ENCODE measurements at places on chromosomes 12 and 14.

DNA sequence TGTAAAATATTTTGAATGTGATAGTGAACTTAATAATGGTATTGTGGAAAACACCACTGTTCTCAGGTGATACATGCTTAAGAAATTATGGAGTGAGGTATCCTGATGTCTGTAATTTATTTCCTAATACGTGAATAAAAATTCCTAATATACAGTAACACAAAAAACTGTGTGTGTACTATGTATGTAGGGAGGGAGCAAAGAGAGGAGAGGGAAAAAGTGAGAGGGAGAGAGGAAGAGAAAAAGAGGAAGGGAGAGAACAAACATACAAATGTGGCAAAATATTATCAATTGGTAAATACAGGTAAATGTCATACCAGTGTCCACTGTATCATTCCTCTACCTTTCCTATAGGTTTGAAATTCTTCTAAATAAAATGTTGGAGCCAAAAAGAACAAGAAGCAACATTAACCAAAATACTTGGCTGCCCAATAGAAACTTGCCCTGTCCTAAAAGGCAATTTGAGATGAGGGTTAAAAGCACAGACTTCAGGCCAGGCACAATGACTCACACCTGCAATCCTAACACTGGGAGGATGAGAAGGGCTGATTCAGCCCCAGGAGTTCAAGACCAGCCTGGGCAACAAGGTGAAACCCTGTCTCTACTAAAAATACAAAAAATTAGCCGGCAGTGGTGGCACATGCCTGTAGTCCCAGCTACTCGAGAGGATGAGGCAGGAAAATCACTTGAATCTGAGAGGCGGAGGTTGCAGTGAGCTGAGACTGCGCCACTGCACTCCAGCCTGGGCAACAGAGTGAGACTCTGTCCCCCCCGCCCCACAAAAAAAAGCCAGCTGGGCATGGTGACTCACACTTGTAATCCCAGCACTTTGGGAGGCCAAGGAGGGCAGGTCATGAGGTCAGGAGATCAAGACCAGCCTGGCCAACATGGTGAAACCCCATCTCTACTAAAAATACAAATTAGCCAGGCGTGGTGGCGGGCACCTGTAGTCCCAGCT is 14.5 kb downstream of the R3HDM2 start:
- no peak for DNase-seq

DNA sequence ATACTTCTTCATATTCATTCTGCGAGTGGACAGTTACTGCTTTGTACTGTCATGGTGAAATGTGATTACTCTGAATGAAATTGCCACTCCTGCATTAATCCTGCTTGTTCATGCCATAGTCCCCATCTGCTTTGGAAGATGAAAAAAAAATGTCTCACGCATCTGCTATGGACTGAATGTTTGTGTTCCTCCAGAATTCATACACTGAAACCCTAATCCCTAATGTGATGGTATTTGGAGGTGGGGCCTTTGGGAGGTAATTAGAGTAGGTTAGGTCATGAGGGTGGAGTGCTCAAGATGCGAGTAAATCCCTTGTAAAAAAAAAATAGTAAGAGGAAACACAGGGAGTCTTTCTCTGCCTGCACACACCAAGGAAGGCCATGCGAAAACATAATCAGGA is 427.2 kb downstream of the TMTC2 start:
- DNase-seq: no peak

DNA sequence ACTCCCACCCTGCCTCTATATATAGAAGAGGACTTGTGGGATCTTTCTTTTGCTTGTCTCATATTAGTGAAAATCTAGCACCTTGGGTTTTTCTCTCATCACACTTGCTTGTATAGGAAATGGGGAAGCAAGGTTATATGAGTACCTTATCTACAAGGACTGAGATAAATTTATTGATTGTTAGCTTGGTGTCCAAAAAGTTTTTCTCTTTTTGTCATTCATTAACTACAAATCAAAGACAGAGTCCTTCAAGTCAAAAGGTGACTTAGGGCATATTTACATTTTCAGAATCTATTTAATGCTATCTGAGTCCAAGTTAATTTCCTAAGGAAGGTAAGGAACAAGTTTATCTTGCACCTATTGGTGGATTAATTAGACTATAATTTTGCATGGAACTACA is 92.7 kb downstream of the SNAPC1 start:
- no peak for DNase-seq

DNA sequence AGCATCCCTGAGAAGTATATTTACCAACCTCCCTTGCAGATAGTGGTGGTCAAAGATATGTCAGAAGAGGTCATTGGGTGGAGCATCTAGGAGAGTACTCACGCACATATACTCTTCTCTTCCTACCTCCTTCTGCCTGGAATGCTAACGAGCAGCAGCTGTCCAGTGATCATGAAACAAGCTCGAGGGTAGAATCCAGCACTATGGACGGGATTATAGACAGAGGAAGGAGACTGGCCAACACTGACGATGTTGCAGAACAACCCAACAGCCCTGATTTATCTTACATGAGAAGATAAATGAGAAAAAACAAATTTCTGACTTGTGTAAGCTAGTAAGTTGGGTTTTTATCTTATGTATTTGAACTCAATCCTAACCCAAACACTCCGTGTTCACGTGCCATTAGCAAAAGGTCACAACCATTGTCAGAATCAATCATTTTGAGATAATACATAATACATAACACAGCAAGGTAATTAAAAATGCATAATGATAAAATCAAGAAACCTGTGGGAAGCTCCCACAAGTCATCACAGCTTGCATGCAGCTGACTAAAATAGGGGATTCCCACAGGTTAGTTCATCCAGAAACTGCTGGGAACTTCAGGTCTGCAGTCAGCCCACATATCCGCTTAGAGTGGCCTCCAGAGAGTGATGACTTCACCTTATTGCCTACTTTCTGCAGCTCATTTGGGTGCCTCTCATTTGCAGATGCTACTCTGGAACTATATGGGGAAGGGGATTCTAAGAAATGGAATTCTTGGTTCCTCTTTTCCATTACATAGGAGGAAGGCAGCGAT is 36.3 kb upstream of the STK38L start:
- DNase-seq: no peak

DNA sequence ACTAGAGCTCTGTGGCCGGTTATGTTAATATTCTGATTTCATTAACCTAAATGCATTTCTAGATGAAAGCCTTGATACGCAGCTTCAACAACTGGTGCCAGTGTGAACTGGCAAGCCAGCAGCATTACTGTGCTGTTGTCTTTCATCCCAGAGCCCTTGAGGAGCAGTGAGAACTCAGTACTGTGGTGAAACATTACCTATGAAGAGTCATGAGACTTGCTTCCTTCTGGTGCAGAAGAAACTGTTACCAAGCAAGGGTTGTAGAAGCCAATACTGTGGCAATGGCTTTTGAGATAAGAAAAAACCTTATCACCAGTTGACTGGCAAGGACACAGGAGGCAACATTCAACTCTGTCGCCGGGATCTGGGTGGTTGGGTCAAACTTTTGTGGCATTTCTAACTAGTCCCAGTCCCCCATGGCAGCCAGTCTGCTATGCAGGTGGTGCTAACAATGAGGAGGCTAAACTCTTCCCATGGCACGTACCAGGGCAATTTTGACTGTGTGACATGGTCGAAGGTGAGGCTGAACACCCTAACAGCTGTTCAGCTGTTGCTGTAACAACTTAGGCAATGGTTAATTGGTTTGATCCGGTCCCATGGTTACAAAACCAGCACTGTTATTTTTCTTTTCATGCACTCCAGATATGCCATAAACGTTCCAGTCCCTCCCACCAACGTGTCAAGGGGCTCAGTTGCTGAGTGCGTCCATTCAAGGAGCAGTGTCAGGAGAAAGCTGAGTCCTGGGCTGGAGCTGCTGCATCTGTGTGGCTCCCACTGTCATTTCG is 12.6 kb upstream of the LGALS3 start:
- DNase-seq: no peak

DNA sequence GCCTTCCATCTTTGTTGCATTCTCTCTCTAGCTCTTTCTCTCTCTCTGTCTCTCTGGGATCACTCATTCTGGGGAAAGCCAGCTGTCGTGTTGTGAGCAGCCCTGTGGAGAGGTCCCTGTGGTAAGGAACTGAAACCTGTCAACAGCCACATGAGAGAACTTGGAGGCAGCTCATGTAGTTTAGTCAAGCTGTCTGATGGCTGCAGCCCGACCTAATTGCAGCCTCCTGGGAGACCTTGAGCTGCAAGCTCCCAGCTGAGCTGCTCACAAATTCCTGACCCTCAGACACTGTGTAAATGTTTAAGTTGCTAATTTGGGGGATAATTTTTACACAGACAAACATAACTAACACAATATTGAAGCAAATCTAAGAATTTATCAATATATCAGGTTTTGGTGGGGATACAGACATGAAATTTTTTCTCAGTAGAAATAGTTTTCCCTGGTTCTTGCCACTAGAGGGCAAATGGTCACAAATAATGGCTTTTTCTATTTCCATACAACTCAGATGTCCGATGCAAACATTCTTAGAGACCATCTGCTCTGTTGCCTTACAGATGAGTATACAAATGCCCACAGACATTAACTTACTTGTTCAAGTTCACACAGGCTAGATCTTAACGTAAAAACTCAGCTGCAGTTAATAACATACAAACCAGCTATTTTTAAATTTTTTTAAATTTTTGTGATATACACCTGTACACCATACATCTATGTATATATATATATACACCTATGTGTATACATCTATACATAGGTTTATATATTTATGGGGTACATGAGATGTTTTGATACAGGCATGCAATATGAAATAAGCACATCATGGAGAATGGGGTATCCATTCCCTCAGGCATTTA is 15.5 kb upstream of the KRR1 start:
- DNase-seq: no peak

- DNase-seq: no peak
Measured at GRCh38 chr12:21647179-21647578, 10.5 kb downstream of the LDHB start.

DNA sequence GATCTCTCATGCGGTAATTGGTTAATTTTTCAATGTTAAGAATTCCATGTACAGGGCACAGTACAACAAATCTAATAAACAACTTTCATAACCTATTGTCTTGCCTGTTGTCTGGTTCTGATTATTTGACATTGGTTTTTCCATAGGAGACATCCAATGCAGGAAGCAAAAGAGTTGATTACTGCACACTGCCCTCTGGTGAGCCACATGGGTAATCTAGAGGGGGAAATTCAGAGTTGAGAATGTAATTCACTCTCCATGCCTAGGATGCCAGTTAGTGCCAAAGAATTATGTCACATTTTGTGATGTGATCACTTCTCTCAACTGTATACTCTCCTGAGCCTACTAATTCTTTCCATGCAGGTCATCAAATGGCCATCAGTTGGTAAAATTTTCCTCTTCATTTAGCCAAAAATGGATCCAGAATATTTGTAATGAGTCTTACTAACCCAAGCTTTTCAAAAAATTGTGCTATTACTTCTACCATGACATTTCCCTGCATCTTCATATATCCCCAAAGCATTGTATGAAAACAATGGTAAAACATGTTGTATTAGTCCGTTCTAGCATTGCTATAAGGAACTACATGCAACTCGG is 17.7 kb upstream of the CCDC91 start:
- no peak for DNase-seq

GRCh38 chr14:90499908-90500664 is 103.3 kb downstream of the CALM1 start:
- DNase-seq: no peak

- no peak for DNase-seq
Measured at GRCh38 chr12:125186471-125187147, 121.4 kb downstream of the AACS start.

GRCh38 chr14:73402579-73402978 is 55.8 kb downstream of the NUMB start:
- DNase-seq: no peak

DNA sequence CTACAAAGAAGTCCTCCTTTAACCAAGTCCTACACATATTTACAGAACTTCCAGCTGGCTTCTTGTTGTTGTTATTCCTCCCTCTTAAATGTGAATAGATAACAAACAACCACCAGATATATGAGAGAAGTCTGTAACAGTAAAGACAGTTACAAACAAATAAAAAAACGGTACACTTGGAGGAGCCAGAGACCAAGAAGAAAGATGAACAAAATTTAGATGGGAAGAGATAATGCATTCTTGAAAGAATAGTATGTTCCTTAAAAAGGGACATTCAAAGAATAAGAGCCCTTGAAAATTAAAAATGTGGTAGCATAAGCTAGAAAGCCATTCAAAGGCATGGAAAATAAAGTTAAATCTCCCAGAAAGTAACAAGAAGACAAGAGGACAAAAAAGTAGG is 25.9 kb downstream of the SLCO1A2 start:
- no peak for DNase-seq

DNA sequence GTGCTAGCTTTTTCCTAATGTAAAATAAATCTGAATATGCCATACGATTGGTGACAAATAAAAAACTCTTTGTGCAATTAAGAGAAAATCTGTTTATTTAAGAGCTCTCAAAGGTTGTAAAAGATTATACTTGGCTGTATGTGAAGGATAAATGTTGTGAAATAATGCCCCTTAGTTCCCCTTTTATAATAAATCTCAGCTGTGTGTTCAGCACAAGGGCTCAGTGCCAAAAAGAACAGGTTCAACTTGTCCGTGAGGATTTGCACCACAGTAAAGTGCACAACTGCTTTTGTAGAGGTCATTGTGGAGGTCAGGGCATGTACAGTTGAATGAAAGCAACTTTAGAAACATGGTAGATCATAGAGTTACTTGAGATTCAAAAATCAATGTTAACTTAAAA is 118.6 kb downstream of the TRMT5 start:
- DNase-seq: no peak

- DNase-seq: no peak
Measured at GRCh38 chr12:3795066-3795465, 42.2 kb upstream of the CRACR2A start.

GRCh38 chr12:94679554-94680195 is 29.3 kb upstream of the TMCC3 start:
- DNase-seq: no peak

- DNase-seq: no peak
Measured at GRCh38 chr12:28536088-28536487, 345.8 kb downstream of the CCDC91 start.

DNA sequence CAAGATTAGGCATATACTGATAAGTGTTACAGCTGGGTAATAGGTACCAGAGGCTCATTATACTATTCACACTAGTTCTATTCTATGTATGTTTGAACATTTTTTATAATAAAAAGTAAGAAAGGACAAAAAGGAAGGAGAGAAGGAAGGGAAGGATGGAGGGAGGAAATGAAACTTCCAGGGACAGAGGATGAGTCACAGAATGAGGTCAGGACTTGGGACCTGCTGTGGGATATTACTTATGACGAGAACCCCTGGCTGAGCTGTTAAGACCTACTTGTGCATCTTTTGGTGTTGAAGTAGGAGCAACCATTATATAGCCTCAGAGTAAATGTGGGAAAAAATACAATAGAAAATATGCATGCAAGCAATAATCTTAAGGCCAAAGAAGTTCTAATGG is 16.7 kb upstream of the TMEM260 start:
- DNase-seq: no peak

GRCh38 chr12:2171672-2172426 is 119.1 kb downstream of the CACNA1C start:
- no peak for DNase-seq

DNA sequence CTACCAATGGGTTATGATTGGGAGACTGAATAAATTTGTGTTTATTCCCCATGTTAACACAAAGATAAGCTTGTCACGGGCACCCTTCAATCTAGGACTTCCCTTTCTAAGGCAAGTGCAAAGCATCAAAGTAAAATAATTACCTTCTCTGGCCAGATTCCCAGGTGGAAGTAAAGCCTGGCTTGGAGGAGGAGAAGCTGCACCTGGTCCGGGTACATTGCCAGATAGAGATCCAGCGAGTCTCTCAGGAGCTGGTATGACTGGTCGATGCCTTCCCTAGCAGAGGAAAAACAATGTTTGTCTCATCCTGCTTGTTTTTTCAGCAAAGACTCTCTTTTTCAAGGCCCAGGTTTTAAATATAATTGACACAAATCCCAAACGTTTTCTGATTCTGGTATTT is 24.9 kb downstream of the FBXO21 start:
- DNase-seq: no peak
